ENCODE measurements at places on chromosomes 4 and X.

DNA sequence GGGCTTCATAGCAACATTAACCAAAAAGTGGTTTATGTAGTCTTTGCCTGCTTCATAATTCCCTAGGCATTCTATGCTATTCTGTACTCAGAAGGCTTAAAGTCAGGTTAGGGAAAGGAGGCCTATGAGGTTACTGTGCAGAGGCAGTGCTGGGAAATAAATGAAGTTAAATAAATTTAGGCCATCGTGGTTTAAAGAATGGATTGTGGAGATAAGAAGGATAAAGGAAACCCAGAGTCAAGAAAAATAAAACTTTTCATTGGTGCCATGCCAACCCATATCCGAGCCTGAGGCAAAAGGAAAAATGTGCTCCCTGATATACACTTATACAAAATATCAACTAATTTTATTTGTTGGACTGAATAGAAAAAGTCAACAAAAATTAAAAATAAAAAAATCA lies 70.2 kb downstream of the AR start:
- no peak for DNase-seq

GRCh38 chrX:40154853-40155588 lies 57.3 kb upstream of the BCOR start:
- peak; percentile 68 for DNase-seq

DNA sequence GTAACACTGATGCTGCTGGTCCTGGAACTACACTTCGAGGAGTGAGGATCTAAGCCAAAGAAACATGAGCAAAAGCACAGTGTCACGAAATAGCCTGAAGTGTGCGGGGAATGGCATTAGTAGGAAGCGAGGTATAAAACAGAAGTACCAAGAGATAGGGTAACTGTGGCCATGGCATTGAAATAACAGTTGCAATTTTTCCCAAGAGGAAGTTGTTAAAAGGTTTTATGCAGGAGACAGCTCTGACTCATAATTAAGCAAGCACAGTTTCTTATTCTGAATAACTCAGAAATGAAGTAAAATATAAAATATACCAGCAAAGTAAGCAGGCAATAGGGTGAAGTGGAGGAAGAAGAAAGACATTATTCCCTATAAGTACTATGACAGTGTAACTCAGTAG lies 90.3 kb upstream of the TMEM150C start:
- no peak for DNase-seq

DNA sequence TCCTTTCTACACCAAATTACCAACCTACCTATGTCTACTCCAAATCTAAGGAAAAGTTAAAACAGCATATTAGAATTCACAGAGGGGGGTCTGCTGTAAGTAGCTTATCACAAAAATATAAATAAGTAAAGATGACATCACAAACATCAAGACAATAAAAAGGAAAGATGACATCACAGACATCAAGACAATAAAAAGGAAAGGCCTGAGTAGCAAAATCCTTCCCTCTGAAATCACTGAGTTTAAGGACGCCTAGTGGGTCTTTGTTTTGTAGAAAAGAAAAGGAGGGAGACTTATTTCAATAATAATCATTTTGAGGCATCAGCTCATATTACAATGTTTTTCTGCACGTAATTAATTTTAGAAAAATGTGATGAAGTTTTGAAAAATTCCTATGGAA lies 707.0 kb upstream of the GRID2 start:
- DNase-seq: no peak

DNA sequence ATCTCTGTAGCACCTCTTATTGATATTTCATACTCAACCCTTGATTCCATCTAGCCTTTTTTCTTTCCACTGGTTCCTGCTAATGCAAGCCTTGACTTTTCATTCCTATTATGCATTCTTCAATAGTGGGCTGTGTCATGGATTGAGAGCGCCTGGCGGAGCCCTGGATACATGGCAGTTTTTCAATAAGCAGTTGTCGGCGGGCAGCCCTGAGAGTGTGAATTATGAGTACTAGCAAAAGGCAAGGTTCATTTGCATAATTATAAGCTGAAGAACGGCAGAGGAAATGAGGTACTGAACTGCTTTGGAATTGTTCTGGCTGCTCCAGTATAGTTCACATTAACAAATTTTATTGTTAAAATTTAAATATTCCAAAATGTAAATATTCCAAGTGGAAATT lies 339.7 kb upstream of the VCX start:
- no peak for DNase-seq

- no peak for DNase-seq
These were observed 6.8 kb downstream of the SEPTIN6 start for GRCh38 chrX:119686087-119686691.

- DNase-seq: no peak
These were observed 157.6 kb downstream of the RASL11B start for GRCh38 chr4:53019485-53020382.

DNA sequence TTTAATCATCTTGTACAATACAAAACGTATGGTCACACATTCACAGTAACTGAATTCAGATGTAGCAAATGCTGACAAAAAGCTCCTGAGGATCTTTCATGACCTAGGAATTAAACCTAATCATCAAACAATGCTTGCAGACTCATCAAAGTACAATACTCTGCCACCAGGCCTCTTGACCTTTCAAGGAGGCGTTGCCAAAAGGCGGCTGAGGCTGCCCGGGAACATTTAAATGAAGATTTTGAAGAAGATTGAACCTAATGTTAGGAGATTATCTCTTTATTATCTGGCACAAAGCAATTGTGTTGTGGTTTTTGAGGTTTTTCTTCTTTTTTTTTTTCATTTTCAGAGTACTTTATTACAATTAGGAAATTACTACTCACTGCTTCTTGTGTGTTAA lies 340.5 kb downstream of the GALNTL6 start:
- no peak for DNase-seq

GRCh38 chrX:134813697-134814096 lies 155.4 kb upstream of the PLAC1 start:
- no peak for DNase-seq

DNA sequence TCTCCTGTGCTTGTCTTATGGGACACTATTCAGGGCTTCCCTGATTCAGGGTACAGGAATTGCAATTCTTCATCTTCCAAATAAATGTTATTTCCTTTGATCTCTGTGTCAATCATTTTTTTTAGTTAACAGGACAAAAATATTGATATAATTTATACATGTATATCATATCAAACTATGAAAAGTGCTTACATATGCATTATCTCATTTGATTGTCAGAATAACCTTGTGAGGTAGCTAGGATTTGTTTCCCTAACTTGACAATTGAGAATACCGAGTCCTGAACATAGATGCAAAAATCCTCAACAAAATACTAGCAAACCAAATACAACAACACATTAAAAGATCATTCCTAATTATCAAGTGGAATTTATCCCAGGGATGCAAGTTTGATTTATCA lies 11.5 kb upstream of the SERPINA7 start:
- no peak for DNase-seq
